ENCODE measurements at places on chromosomes 1 and 21. TPM values are rescaled to one million over a fixed set of nuclear protein-coding genes. Genes with fewer than 3 reads are reported as not detected.

- DNase-seq: no peak
Measured at GRCh38 chr1:32939655-32940371, 24.8 kb downstream of the RNF19B start.

DNA sequence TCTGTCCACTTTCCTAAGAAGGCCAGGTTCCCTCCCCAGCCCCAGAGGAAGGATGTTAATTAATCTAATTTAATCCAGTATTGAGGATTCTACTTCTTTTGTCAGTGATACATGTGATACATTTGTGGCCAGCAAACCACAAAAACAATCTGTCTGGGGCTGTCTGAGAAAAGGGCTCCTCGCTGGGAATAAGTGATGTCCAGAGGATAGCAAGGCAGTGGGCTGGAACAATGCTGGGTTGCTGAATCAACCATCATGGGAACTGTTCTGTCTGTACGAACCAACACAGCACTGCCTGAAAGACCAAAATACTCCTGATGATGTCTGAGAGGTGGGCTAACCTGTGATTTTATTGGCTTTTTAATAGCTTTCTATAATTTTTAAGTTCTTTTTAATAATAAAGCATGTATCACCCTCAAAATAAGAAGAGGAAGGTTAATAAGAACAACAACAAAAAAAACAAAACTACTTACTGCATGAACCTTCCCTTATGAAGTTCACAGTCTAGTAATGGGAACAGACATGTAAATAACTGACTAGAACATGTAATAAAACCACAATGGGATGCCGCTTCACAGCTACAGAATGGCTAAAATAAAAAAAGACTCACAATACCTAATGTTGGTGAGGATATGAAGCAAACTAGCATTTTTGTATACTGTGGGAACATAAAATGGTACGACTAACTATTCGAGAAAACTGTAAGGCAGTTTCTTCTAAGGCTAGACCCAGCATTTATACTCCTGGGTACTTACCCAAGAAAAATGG, 11.4 kb upstream of the ADAR start:
- DNase-seq: no peak

DNA sequence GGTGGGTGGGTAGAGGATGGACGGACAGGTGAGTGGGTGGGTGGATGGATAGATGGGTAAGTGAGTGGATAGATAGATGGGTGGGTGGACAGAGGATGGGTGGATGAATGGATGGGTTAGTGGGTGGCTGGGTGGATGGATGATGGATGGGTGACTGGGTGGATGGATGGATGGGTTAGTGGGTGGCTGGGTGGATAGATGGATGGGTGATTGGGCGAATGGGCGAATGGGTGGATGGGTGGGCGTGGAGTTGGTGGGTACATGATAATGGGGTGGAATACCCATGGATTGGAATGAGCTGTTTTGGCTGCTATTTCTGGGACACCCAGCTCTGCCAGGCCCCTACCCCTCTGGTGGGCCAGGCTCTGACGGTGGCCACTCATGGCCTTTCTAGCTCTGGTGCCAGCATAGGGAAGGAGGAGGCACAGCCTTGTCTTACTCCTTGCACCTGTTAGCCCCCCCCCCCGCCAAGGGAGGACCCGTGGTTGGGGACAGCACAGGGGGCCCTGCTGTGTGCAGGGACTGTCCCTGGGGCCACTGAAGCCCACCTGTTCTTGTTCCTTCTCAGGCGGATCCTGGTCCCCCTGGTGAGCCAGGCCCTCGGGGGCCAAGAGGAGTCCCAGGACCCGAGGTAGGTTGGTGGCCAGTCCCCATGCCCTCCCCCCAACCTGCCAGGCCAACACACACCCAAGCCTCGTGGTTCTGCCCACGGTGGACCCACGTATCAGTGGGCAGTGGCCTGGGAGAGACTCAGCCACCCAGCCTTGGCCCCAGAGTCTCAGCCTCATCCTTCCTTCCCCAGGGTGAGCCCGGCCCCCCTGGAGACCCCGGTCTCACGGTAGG, 26.4 kb downstream of the COL6A2 start:
- DNase-seq: no peak

GRCh38 chr1:119740261-119740660, 28.4 kb downstream of the HMGCS2 start:
- no peak for DNase-seq

DNA sequence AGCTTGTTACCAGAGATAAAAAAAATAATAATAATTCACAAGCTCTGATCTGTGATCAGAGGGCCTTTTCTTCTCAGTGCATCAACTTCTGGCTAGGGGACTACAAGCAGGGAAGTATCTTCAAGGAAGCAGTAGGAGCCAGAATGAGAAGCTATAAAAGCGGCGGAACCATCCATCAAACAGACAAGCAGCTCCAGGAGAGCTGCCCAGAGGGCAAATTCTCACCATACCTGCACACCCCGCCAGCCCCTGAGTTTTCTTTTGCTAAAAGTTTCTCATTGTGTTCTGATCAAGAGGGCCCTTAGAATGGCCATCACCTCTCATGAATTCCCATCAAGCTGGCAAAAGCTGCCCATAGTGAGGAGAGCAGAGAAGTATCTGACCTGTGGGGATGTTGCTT, 99.4 kb downstream of the SMYD2 start:
- DNase-seq: peak; percentile 49

GRCh38 chr21:14548779-14549178, 2.7 kb upstream of the SAMSN1 start:
- no peak for DNase-seq

DNA sequence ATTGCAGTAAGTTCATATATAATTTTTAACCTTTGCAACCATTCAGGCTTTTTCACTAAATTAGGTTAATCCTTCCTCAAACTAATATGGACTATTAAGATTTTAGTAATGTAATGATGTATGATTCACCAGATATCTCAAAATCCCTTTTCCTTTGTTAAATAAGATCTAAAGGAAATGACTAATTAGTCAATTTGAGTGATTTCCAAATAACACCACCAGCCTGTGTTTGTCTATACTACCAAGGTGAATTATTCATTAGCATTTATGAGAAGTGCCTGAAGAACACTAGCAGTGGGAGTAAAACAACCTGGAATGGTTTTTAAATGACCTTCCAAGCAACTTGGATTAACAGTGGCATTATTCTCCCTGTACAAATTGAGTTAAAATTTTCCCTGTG, 670.6 kb upstream of the PKN2 start:
- DNase-seq: no peak

DNA sequence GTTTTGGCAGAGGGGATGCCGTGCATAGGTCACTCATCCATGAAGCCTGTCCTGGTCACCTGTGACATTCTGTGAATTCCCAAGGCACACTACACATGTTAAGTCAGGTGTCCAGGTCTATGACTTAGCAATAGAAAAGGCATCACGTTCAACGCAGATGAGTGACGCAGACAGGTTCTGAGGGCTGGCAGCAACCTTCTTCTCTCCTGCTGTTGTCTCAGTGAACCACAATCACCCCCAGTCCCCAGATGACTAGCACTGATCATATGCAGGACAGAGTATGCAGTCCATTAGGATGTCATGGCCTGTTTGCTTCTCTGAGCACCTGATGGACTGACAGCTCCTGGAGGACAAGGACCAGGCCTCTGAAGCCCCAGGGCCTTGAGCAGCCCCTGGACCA, 157.8 kb upstream of the KAZN start:
- DNase-seq: no peak

- no peak for DNase-seq
Measured at GRCh38 chr1:53731779-53732305, 7.1 kb downstream of the GLIS1 start.

GRCh38 chr1:199474738-199475137, 552.8 kb upstream of the NR5A2 start:
- DNase-seq: no peak

- DNase-seq: no peak
Measured at GRCh38 chr1:222750651-222751050, 13.6 kb downstream of the FAM177B start.

GRCh38 chr1:157091668-157092273, 7.8 kb downstream of the ETV3L start:
- no peak for DNase-seq

GRCh38 chr1:156809711-156810366, 6.8 kb downstream of the SH2D2A start:
- DNase-seq: no peak

GRCh38 chr21:17387030-17387617, 125.7 kb upstream of the CXADR start:
- peak; percentile 29 for DNase-seq

DNA sequence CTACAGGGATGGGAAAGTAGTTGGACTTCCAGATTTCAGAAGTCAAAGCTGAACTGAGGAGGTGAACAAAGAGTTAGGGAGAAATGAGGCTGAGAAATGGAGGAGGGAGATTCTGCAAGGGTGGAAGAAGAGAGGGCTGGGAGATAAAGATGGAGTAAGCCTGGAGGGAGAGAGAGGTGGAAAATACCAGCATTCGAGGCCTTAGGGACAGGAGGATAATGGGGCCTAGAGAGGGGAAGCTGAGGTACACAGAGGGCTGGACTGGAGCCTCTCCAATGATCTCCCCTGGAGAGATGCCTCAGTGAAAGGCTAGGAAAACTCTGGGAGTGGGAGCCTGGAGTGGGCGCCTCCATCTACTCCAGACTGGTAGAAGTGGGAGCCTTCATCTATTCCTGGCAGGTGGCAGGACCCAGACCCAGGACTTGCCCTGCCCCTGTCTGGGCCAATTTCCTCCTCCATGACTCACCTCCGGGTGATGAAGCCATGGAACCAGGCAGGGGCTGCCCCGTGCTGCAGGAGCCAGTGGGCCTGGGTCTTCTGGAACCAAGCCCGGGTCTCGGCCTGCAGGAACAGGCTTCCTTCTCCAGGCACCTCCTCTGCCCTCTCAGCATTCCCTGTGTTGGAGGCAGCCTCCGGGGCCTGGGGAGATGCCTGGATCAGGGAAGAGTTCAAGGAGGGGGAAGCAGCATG, 1.9 kb downstream of the SH2D2A start:
- no peak for DNase-seq

- no peak for DNase-seq
Measured at GRCh38 chr1:54310439-54311328, 95.5 kb downstream of the SSBP3 start.

DNA sequence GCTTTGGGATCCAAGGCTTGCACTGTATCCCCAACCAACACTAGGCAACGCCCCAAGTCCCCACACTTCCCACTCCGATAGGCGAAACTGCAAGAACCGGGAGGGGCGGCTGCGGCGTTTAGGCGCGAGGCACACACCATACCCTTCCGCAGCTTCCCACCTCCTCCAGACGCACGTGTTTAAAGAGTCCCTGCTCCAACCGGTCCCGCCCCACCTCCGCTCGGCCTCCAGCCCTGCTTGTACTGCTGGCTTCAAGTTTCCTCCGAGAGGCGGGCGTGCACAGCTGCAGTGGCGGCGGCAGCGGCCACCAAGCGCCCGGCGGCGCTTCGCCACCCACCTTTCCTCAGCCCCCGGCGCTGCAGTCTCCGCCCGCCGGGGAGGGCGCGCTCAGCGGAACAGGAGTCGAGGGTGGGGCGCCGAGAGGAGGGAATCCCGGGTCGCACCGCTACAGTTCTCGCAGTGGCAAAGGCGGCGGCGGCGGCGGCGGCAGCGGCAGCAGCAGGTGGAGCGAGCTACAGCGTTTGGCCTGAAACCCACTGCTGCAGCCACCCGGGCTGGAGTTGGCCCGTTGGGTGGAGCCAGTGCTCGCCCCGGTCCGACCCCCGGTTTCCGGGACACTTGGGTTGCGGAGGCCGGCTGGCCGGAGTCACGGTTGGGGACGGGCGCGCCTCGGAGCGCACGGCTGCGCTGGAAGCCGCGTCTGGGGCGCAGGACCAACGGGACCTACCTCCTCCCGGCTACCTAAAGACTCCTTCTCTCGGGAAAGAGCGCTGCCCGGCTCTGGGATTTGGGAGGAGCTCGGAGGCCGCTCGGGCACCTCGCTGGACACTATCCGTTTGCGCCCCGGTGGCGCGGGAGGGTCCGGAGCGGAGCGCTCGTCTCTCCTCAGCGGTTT, at the start of gene CNIH3:
Gene CNIH3, plus strand, starts transcription at position 457 of the 895 bp plus-strand sequence. CDS start 858 bp downstream, outside the sequence.
- DNase-seq: peak; percentile 39

DNA sequence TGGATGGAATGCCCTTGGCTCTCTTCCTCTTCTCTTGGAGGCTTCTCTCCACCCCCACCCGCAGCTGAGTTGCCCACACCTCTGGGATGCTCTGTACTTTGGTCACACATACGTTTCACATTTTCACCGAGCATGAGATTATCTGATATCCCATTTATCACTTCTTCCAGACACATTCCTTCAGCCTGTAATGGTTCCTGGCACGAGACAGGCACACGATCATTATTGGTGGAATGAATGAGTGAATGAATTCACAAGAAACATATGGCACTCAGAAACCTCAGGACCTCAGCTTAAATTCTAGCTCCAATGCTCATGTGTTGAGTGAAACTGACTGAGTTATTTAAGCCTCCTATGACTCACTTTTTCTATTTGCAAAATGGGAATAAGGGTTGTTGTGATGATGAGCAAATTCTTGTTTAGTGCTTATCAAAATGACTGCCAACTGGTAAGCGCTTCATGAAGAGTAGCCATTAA, 242.7 kb upstream of the JUN start:
- DNase-seq: no peak

DNA sequence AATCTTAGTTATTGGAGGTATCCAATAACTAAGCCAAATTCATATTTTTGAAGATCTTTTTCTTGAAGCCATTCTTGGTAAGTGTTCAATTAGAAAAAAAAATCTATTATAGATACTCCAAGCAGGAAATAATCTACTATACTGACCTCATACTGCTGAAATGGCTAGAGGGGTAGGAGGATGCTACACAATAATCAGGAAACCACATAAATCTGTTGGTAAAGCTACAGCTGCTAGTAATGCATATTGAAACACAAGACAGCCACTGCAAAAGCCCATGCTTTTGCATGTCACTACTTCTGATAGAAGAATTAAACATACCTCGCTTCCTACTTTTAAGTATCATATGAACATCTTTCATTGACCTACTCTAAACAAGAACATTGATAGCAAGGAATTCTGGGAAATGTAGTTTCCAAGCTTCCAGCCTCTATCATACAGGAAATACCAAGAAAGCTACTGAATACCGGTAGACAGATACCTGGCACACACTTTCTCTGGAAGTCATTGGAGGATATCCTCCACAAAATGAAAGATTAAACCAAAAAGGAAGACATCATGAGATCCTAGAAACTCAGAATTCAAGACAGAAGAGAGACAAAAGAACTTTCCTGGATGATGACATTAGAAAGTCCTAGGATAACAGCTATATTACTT, 103.0 kb upstream of the VAV3 start:
- DNase-seq: no peak

GRCh38 chr1:94036730-94037129, 84.2 kb downstream of the ABCA4 start:
- no peak for DNase-seq

- peak; percentile 22 for DNase-seq
Measured at GRCh38 chr1:56052041-56052440, 527.3 kb downstream of the PLPP3 start.

- DNase-seq: no peak
Measured at GRCh38 chr1:246571953-246572352, 5.7 kb downstream of the CNST start.

- DNase-seq: no peak
Measured at GRCh38 chr21:38986806-38987632, 181.3 kb downstream of the ETS2 start.

The VTCN1 gene
- 28.5 TPM for polyA plus RNA-seq

The TRIM45 gene
- polyA plus RNA-seq: 29.2 TPM

The OR2M3 gene
- polyA plus RNA-seq: 0.04 TPM

The LAPTM5 gene
- 15.8 TPM for polyA plus RNA-seq

The GJA8 gene
- polyA plus RNA-seq: 0.67 TPM

The OR2G6 gene
- polyA plus RNA-seq: not detected
